ENCODE measurements at places on chromosomes 2 and 18. TPM values are rescaled to one million over a fixed set of nuclear protein-coding genes. Genes with fewer than 3 reads are reported as not detected.

The ADGRF3 gene
- total RNA-seq, result not detected

DNA sequence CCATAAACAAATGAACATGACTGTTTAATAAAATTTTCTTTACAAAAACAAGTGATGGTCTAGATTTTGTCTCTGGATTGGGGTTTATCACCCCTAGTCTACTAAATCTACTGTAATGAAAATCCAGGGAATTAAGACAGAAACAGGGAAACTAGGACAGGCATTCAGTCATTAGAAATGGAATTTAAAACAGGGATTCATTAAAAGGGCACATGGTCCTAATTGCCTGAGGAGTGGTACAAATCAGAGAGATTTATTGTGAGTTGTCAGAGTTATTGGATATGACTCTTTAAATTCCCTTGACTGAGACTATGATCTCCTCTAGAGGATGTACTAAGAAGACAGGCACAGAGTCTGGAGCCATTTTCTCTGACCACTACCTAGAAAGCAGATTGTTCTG, 670.9 kb upstream of the GCFC2 start:
- DNase-seq, result no peak

The COL3A1 gene
- 9.3 TPM for total RNA-seq

DNA sequence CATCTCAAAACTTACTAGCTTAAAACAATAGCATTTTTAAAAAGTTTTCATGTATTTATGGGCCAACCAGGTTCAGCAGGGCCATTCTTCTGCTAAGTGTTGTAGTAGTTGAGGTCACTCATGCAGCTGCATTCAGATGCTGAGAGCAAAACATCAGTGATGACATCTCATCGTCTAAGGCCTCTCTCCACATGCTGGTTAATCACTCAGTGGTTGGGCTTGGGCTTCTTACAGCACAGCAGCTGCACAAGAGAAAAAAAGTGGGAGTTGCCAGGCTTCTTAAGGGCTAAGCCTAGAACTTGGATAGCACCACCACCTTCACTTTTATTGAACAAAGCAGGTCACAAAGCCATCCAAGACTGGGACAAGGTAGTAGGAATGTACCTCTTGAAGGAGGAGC, 190.3 kb downstream of the IRS1 start:
- peak; percentile 29 for DNase-seq

The CD226 gene
- 0.91 TPM for total RNA-seq

The GNLY gene
- not detected for total RNA-seq

GRCh38 chr18:74396171-74397169, 60.6 kb downstream of the DIPK1C start:
- DNase-seq, result no peak

The TMEM17 gene
- 1.4 TPM for total RNA-seq

DNA sequence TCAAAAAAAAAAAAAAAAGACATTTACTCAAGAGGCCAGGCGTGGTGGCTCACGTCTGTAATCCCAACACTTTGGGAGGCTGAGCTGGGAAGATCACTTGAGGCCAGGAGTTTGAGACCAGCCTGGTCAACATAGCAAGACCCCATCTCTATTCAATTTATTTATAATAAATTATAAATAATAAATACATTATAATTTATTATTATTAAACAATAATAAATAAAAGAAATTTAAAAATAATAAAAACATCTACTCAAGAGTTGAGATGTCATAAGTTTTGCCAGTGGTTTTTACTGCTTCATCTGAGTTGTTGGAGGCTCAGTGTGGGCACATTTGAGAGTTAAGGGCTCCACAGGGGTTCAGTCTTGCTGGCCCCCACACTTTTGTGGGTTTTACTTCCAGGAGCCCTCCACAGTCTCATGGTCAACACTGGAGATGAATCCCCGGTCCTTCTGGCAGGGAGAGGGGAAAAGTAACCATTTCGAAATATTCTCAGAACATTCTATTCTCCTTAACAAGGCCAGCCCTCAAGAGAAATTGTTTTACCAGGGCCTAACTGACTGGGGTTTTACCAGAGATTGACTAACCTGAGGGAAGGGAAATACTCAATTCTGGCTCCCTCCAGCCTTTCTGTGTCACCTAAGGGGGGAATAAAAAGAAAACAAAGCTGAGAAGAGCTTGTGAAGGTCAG, 51.6 kb upstream of the NCOA1 start:
- no peak for DNase-seq

DNA sequence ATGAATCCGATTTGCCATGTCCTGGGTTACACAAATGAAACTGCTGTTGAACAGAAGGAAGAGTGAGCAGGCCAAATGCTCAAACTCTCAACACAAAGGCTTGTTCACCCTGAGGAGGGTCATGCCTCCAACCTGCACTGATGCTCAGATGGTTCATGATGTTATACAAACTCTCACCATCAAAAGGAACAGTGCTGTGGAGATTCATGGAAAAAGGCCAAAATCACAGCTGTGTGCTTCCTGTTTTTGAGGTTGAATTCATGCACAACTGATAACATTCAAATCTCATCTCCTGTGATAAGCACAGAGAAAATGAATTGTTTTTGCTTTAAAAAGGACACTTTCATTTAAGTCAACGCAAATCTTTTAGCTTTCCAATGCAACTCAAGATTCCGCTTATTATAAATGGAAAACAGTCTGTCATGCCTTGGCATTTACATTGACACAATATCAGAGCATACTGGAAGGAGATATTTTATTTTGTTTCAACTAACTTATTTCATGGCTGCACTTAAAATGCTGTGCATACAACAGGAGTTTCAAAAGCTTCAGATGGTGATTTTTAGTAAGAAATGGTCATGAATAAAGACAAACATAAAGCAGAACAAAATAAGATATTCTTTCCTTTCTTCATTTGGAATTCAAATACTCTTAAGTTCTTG, 22.2 kb upstream of the TTN start:
- no peak for DNase-seq

DNA sequence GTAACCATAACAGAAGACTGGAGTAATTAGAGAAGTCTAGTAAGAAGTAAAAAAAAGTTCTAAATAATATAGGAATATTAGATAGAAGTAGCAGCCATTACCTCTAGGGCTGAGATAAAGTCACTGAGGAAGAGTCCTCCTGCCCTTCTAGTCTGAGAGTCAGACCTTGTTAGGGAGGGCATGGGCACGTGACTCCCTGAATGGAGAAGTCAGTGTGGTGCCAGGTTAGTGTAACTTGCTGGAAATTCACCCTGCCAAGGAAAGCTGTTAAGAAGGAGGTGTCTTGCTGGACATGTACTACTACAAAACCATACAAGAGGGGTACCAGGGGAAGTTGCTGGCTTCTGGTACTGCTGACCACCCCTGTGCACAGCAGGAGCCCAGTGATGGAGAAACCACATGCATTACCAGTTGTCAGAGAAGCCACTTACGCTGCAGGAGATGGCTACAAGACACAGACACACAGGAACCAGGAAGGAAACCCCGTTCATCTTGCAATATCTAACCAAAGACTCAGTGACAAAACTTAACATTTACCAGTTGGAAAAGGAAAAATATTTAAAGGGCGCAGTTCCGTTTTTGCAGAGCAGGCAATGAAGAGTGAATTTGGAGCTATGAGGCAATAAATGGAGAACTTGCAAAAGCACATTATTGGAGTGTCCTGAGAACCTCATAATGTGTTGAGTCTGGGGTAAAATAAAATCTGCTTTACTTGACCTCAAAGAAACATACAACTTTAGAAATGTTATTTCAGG, 77.2 kb upstream of the TLK1 start:
- DNase-seq, result no peak

DNA sequence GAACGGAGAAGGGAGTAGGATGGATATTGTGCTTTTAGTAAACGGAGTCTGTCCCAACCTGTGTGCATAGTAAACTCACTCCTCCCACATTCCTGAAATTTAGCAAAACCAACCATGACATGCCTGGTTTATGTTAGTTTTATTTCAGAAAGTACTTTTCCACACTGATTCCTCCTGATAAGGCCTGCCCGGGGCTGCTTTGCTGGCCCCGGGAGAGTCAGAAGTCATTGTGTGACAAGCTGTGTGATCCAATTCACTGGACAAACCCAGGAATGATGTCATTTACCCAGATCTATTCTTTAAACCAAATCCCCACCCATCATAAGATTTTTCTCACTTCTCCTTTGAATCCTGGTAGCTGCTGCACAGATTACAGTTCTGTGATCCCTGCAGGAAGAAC, 109.0 kb downstream of the SETBP1 start:
- peak; percentile 25 for DNase-seq

The TDRD15 gene
- 6.7 TPM for total RNA-seq

The FSHR gene
- not detected for total RNA-seq

The RAB6C gene
- total RNA-seq, result not detected

GRCh38 chr2:11850082-11850481, 103.7 kb downstream of the LPIN1 start:
- no peak for DNase-seq
